Stimulated activated CD4-positive, alpha-beta T cell treated with anti-CD3 and anti-CD28 coated beads, Interleukin-12 subunit alpha, Interleukin-12 subunit beta, amount 100 ng/mL, for 24 hours (primary cell): ENCODE measurements at places on chromosomes 12 and 14.
A peak's percentile ranks its signal among the peaks of the same experiment; 100 is the strongest.

DNA sequence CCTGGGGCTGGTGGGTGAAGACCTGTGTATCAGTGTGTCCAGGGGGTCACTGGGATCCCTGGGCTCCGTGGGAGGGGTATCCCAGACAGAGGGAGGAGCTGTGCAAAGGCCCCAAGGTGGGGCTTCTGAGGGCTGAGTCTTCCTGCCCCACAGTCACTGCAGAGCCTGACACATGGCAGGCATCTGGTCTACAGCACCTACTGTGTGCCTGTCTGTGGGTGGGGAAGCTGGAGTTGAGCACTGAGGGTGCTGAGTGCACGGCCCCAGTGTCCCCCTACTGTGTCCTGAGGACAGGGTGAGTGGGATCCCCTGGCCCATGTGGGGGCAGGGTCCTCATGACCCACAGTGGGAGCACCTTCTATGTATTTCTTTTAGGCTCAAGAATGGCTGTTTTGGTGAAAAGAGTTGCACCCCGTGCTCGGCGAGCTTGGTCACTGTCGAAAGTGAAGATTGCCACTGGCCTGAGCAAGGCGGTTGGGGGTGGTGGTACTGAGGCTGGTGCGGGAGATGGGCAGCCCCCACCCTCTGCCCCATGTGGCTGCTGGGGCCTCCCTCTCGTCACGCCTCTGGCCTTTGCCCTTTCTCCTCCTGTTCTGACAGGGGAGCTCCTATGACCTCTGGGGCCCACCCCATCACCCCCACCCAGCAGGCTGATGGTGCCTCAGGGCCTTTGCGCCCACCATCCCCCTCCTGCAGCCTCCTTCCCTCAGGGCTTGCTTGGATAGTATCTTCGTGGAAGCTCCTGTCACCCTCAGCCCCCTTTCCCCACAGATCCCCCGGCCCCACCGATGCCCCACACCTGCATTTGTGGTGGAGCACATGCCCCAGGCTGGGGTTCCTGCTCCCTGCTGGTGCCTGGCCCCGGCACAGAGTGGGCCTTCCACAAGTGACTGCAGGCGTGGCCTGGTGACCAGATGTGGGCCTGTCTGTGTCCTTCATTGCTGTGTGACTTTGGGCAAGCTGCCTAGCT, 55.8 kb downstream of the BEGAIN start:
- DNase-seq: no peak

GRCh38 chr14:72104011-72104613, 171.9 kb downstream of the RGS6 start:
- DNase-seq: peak; percentile 46

GRCh38 chr12:65741656-65742017, 82.6 kb upstream of the HMGA2 start:
- DNase-seq: no peak

DNA sequence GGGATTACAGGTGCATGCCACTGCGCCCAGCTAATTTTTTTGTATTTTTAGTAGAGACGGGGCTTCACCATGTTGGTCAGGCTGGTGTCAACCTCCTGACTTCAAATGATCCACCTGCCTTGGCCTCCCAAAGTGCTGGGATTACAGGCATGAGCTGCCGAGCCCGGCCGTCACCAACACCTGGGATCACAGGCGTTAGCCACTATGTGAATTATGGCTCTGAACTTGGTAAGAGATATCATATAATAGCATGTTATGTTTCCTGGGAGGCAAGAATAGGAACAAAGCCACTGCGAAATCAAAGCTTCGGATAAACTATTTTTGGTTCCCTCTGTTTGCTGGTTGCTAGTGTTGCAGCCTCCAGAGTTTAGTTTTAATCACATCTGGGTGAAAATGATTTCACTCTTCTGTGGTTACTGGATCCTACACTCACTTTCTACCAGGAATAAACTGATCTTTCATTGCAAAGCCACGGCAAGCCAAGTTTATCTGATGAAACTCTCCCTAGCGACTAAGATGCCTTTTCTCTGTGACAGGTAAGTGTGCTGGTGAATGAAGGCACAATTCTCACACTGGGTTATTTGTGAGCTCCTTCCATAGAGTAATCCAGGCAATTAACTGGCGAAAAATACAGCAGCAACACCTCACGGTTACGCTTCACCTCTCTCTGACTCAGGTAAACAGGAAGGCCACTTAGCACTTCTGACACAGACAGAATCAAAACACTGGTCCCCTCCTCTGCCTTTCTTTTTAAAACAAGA, 16.7 kb downstream of the SNRNP35 start:
- DNase-seq: no peak

- no peak for DNase-seq
These were observed 3.2 kb upstream of the TCP11L2 start for GRCh38 chr12:106299202-106299774.

DNA sequence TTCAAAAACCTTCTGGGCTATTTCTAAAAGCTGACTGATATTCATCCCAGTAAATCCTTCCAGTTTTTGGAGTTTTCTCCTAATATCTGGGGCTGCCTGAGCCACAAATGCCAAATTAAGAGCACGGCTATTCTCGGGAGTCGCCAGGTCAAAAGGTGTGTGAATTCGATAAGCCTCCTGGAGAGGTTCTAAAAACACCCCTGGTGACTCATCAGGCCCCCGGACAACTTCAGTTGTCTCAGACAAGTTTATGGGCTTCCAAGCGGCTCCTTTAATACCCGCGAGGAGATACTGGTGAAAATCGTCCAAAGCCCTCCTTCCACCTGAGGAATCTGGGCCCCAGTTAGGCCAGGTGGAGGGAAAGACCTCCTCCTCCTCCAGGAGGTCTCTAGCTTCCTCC, 677.1 kb downstream of the TMEM121 start:
- no peak for DNase-seq

GRCh38 chr12:68253504-68253903, at the start of gene IL22:
IL22 (minus strand) TSS chr12:68253604; CDS start chr12:68253448, 156 bp downstream.
- DNase-seq: no peak

GRCh38 chr14:66037361-66037760, 448.8 kb upstream of the CCDC196 start:
- DNase-seq: no peak

GRCh38 chr12:38385486-38385885, 68.9 kb downstream of the ALG10B start:
- DNase-seq: no peak

GRCh38 chr14:68409387-68409786, 383.5 kb downstream of the ZFP36L1 start:
- no peak for DNase-seq

DNA sequence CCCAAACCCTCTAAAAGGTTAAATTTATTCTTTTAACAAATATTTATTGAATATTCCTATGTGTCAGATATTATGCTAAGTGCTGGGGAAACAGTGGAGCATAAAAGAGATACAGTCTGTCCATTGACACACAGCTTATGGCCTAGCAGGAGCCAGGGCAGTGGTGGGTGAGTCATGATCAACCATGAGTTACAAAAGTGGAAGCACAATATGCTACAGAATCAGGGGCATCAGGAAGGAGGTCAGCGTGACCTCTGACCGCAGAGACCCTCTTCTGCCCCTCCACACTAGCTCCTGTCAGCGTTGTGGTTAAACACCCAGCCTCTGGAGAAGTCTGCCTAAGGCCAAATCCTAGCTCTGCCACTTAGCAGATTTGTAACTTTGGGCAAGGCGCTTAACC, 4.7 kb upstream of the PPP1R1A start:
- no peak for DNase-seq

DNA sequence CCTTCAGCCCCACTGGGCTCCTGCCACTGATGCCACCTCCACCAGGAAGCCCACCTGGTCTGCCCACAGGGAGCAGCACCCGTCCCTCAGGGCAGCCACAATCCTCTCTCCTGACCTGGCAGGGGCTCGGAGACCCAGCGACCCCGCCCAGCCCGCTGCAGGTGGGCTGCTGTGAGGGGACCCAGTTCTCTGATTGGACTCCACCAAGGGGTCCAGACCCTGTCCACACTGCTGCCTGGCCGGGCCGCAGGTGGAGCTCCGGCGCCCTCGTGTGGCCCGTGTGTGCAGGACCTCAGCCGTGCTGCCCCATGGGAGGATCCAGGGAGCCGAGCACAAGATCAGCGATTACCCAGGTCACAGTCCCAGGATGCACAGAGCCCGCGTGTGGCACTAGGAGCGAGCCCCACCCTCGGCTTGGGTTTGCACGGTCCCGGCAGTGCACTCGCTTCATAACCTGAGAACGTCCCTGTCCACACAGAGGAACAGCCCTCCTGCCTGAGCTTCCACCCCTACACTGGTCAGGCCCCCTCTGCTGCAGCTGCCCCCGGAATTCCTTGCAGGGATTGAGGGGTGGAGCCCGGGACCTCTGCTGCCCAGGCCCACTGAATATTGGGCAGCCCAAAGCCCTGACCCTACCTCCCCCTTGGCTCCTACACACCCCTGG, 35.4 kb upstream of the TMEM179 start:
- DNase-seq: no peak

DNA sequence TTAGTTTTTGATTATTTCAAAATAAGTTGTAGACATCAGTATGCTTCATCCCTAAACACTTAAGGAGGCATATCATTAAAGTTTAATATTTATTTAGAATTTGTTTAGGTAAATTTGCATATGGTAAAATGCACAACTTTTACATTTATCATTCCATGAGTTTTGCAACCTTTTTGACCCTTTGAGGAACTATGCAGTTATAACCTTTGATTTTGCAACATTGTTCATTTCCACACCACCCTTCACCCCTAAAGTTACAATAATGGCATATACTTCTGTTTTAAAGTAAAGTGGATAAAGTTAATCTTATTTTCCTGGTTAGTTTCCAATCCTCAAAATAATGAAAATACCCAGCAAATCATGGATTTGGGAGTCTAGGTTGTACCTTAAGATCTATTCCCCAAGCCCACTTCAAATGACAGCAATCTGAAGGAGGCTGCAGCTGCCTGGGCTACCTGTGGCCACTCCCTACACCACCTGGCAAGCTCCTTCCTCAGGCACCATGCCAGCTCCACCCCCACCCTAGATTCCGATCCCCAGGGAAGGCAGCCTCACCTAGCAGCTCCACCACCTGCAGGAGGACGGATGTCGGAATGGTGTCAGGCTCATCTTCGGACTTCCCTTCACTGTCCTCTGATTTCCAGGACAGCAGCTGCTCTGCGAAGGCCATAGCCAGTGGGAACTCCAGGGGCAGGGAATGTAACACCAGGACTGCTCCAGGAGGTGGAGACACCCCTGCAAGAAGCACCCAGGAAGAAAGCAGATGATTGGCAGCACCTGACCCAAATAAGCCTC, 65.1 kb downstream of the TRAFD1 start:
- no peak for DNase-seq

- peak; percentile 63 for DNase-seq
These were observed 21.3 kb downstream of the FKBP11 start for GRCh38 chr12:48903982-48904411.

DNA sequence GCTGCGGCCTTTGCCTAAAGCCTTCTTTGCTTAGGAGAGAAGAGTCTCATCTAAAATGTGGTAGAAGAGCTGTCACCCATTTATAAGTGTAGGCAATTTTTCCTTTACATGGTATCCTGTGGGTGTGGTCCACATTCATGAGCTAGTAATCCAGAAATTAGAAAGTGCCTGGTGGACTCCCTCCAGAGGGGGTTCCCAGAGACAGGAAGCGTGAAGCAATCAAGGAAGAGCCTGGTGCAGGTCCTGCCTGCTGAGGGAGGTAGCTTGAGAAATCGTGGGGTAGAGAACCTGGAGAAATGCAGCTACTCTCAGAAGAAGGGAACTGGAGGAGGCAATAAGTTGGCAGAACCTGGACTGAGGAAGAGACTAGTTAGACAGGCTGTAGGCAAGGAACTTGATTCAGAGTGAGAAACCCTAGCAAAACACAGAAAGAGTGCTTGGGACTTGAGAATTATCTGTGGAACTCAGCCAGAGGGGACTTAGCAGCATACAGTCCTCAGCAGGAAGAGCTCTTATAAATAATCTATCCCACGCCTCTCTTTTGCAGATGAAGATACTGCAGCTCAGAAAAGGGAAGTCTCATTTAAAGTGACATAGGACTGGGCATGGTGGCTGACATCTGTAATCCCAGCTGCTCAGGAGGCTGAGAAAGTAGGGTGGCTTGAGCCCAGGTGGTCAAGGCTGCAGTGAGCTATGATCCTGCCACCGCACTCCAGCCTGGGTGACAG, 182.4 kb upstream of the CCND2 start:
- DNase-seq: no peak

GRCh38 chr12:123141615-123142517, 9.0 kb downstream of the PITPNM2 start:
- no peak for DNase-seq

GRCh38 chr12:122855928-122856831, 20.9 kb downstream of the HIP1R start:
- no peak for DNase-seq

GRCh38 chr12:34298176-34298970, 276.1 kb downstream of the ALG10 start:
- no peak for DNase-seq

DNA sequence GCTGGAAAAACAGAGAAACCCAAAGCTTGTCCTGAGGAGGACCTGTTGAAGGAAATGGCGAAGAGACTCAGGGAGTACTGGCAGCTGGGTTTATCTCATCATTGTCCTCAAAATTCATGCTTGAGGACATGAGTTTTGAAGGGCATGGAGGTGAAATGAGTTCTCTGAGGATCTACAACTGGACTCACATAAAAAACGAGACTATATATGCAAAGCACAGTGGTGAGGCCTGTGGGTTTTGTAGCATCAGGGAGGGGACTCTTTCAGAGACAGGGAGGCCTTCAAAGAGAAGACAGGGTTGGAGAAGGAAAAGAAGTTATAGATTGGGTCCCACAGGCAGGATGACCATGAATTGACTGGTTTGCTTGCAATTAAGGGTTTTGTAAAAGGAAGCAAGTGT, 71.3 kb upstream of the SCN8A start:
- DNase-seq: no peak

DNA sequence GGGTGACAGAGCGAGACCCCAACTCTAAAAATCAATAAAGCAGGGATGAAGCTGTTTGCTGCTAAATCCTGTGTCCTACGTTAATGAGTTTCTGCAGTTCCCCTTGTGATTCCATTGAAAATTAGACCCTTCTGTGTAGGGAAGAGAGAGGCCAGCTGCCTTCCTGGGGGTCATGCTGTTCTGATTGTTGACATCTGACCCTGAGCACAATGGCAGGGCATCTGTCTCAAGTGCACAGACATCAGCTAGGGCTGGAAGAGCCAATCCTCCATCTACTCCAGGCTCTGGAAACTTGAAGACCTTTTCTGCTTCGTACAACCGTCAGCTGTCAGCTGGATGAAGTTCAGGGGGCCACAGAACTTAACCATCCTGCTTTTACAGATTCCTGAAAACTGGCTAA, 10.1 kb downstream of the FBXL14 start:
- no peak for DNase-seq
